HT-29 (cell line): ENCODE measurements at places on chromosomes 1 and 21.
A peak's percentile ranks its signal among the peaks of the same experiment; 100 is the strongest.

GRCh38 chr21:40923407-40923806, 76.4 kb upstream of the DSCAM start:
- no peak for DNase-seq

GRCh38 chr21:45482899-45483821, 59.1 kb downstream of the SLC19A1 start:
- no peak for DNase-seq

DNA sequence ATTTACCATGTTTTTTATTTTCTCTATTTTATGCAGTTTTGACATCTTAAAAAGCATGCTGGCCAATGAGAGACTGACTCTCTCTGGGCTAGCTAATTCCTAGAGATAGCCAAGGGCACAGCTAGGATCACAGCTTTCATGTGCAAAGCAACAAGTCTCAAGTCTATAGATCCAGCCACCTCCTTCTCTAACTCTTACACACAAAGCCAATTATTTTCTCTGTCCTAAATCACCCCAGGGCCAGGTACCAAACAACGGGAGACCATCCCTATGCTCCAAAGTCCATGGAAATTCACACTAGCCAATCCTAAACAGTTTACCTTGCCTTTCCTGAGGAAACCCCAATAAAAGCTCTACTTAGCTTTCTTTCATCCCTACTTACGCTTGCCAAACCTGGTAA, 38.0 kb downstream of the ARHGAP29 start:
- DNase-seq, result no peak

DNA sequence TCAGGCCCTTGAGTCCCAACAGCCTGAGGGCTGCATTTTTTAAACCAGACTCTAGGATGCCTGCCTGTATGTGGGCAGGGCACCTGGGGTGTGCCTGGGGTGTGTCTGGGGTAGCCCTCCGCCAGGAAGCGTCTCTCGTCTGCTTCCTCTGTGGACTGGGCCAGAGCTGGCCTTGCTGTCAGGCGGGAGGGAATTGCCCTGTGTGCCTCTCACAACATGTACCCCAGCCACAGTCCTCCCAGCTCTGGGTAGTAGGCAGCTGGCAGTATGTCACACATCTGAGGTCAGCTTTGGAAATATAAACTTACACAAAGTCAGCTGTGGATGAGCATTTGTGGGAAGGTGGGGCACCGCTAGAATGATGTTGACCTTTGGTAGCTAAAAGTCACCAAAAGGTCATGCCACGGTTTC, 13.0 kb downstream of the TRAF5 start:
- DNase-seq, result no peak

DNA sequence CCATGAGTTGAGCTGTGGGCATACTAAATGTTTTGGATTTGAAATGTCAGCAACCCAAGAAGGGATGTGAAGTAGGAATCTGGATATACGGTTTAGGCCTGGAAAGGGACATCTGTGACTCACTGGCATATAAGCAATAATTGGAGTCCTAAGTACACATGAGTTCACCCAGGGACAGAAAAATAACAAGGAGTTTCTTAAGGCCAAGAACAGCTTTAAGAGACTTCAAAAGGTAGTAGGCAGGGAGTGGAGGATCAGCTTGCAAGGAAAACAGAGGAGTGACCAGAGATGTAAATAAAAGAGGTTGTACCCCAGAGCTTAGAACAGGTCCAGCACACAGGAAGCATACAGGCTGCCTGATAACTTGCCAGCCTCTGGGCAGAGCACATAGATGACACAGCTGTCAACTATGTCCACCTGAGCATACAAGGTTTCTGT, 28.1 kb downstream of the TMEM50B start:
- DNase-seq, result peak; percentile 13

- DNase-seq, result no peak
Measured at GRCh38 chr1:55276671-55277376, 61.7 kb upstream of the USP24 start.

- DNase-seq, result no peak
Measured at GRCh38 chr1:29119121-29119929, 4.4 kb downstream of the TMEM200B start.

GRCh38 chr1:8956461-8957349, 11.0 kb downstream of the CA6 start:
- no peak for DNase-seq

DNA sequence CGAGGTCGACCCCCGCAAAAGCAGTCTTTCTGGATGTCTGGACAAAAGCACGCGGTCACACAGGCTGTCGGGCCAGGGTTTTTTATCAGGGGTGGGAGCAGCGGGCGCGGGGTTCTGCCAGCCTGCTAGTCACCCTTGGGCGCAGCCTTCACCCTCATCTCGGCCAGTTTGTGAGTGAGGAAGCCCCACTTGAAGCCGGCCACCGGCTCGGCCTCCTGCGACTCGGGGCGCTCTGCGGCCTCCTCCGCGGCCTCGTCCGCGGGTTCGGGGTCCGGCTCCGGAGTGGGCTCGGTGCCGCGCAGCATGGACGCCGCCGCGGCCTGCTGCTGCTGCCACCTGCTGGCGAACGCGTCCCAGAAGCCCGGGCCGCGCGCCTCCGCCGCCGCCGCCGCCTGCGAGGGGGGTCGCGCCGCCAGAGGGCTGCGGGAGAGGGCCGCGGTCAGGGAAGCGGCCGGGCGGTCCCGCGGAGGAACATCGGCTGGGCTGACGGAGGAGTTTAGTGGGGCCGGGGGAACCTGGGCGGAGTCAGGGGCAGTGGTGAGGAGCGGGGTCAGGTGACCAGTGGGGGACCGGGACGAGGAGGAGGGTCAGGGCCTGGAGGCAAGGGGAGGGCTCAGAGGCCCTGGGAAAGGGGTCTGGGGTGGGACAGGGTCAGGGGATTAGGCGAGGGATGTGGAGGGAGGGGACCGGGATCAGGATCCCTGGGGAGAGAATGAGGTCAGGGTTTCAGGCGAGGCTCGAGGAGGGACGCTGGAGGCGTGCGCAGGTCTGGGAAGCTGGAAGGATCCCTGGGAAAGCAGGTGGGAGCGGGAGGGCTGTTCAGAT, 4.5 kb downstream of the C1orf232 start:
- no peak for DNase-seq

GRCh38 chr1:60998786-60999185, 83.6 kb upstream of the NFIA start:
- no peak for DNase-seq

- no peak for DNase-seq
Measured at GRCh38 chr1:104264521-104264920, 514.8 kb downstream of the AMY1C start.

GRCh38 chr1:232163533-232163932, 466.4 kb downstream of the SIPA1L2 start:
- DNase-seq, result no peak

DNA sequence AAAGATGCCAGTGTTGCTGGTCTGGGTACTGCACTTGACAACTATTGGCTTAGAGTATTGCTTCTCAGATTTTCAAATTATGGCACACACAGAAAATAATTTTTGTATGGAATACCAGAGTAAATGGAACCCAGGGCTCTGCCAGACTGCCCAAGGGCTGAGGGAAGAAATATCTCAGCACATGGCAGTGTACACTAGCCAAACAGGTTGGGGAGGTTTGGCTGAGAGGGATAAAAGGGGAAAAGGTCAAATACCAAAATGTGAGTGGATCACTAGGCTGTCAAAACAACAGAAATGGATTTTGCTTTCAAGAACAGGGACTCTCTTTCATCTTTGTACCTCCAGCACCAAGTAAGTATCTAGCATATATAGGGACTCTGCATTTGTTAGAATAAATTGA, 3.0 kb upstream of the RGS8 start:
- peak; percentile 54 for DNase-seq

DNA sequence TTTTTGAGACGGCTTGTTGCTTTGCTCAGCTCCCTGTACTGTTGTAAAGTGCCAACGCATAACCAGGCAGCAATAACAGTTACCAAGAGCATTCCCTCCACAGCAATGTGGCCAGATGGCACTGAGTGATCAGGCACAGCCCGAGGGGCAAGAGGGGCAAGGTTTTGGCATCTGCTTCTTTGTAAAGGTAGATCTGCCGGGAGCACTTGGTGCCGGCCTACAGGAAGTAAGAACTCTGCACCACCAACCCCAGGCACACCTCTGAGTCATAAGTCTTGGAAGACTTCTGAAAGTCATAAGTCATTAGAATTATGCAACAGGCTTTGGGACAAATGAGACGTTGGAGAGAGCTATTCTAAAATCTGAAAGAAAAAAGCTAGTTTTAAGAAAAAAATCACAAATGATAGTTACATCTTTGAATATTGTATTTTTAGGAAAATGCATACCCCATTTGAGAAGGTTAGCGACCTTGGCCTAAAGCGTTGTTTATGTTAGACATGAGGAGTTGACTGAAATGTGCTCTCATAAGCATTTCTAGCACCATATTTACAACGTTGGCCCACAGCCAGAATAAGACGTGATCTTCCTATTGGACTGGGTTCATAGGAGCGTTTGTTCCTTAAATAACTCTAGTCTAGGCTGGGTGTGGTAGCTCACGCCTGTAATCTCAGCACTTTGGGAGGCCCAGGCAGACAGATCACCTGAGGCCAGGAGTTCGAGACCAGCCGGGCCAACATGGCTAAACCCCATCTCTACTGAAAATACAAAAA, 37.7 kb upstream of the MAP10 start:
- DNase-seq, result peak; percentile 83

DNA sequence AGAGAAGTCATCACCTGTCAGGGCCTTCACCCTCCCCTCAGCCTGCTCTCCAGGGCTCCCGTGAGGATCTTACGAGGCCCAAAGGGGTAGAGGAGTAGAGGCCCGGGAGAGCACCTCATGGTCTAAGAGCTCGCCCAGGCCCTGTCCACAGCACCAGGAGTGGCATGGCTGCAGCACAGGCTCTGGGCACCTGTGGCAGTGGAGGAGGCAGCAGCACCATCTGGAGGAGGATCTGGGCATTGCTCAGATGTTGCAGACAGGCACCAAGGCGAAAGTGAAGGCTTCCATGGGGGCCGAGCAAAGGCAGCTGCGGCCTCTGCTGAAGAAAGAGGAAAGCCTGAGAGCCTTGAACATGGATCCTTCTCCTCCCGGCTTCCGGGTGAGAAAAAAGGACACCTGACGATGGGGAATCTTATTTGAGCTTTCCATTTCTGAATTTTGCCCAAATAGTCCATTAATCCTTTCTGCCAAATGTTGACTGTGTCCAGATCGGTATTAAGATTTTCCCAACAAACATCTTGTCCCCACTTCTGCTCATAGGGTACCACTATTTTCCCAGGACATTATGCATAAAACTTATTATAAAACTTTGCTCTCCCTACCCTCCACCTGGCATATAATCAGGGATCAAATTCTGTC, 604.7 kb downstream of the PTPRC start:
- peak; percentile 71 for DNase-seq

- DNase-seq, result no peak
Measured at GRCh38 chr1:52059321-52059720, 3.2 kb downstream of the BTF3L4 start.

- DNase-seq, result no peak
Measured at GRCh38 chr1:248621770-248622169, 13.1 kb downstream of the OR2T11 start.

DNA sequence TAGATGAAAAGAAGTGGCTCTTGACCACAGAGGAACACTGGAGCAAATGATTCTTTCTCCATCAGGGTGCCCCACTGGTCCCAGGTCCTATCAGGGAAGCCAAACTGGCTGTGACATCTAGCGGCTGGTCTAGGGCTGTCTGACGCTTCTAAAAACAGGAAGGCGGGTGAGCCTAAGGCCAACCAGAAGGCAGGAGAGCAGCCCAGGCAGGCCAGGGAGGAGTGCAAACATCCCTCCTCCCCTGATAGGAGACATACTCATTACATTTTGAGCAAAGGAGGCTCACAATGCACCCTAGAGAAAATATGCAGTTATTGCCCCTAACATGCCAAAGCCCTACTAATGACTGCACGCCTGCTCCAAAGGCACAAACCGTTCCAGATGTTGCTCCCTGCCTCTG, 10.4 kb upstream of the FOXE3 start:
- DNase-seq, result no peak

- DNase-seq, result no peak
Measured at GRCh38 chr1:217322834-217323233, 308.1 kb downstream of the GPATCH2 start.

- no peak for DNase-seq
Measured at GRCh38 chr1:27029517-27029916, 16.9 kb upstream of the TENT5B start.

GRCh38 chr1:51512606-51513005, 6.5 kb downstream of the EPS15 start:
- no peak for DNase-seq

GRCh38 chr1:239031310-239031709, 355.1 kb upstream of the CHRM3 start:
- no peak for DNase-seq
